ENCODE measurements at places on chromosomes 5 and 9.

- no peak for DNase-seq
Measured at GRCh38 chr5:109935833-109936490, 246.2 kb downstream of the MAN2A1 start.

DNA sequence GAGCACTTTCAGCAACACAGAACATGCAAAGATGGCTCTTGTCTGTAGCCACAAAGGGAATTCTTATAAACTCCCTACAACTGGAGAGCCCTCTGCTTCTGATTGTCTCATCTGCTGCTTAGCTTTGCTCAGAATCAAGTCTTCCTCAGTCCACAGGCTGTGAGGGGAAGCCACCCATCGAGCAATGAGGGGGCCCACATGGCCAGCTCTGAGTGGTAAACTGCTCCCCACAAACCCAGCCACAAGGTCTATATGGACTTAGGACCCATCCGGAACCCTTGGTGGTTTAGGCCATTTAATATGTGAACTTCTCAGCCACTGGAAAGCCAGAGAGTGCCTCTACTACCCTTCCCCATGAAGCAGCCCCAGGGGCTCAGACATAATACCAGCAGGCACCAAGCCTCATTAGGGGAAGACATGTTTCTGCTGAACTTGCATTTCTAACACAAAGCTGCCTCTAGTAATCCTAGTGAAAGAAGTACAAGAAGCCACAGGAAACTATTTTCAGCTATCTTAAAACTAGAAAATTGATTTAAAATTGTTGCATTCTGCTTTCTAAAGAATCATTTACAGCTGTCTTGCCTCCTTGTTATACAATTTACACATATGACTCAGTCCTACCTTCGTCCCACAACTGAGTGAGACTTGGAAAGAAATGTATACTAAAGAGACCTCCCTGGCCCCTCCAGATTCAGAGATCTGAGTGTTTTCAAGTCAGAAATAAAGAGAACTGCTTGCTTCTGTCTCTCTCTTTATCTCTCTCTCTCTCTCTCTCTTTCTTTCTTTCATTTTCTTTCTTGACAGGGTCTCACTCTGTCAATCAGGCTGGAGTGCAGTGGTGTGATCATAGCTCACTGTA, 90.2 kb downstream of the ESM1 start:
- DNase-seq = no peak

DNA sequence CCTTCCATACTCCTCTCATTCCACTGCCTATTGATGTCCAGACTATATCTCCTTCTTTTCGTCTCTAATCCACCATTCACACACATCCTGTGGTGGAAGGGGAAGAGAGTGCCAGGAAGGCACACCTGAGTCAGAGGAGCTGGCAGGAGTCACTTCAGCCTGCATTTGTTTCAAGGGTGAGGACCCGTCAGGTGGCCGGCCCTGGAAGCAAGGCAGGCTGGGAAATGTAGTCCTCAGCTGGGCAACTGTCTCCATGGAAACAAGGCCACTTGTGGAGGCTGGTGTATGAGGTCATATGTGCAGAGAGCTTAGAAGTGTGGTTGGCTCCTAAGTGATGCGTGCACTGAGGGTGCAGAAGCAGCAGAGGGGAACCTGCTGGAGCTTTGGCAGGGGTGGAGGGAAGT, 278.4 kb downstream of the NSG2 start:
- DNase-seq = peak; percentile 53

GRCh38 chr9:116345817-116346216, 192.2 kb downstream of the PAPPA start:
- no peak for DNase-seq

DNA sequence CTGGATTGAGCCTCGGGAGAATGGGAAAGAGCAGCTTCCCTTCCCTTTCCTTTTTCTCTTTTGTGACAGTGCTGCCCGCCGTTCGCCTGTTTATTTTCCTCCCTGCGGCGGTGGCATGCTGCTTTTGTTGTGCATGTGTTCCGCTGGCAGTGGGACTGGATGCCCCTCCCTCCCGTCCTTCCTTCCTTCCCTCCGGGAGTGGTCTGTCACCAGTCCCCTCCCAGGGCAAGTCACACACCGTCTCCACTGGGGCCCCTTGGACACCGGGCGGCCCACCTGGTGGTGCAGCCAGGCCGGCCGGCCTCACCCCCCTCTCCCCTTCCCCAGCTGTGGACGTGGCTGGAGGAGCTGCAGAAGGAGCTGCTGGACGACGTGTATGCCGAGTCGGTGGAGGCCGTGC, 214.7 kb downstream of the TRIO start:
- no peak for DNase-seq

DNA sequence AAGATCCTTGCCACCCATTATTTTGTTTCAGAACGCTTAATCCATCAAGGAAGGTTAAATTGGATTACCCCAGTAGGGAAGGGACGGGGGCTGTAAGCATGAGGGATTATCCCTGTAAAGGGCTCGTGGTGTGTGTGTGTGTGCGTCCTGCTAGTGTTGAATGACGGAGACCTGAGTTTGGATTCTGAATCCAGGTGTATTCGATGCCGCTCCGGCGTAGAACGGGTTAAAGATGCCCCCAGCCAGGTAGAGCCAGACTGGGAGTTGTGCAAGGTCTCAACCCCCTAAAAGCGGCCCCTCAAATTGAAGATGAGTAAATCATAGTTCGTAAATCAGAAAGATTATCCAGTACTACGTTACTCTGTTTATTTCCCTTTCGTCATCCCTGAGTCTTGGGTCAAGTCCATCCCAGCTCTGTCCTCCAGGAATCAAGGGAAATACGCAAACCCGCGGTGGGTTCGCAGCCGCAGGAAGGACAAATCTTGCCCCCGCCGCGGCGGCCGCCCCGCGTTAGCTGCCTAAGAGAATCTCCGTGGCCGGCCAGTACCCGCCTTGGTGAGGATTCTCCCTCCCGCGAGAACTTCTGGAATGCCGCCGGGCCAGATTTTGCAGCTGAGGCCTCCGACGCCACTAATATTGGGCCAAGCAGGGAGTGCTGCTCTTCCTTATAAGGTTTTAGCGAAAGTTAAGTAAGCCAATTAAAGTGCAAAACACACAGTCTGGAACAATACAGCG, 586 bp upstream of the MTAP start:
- DNase-seq = no peak

DNA sequence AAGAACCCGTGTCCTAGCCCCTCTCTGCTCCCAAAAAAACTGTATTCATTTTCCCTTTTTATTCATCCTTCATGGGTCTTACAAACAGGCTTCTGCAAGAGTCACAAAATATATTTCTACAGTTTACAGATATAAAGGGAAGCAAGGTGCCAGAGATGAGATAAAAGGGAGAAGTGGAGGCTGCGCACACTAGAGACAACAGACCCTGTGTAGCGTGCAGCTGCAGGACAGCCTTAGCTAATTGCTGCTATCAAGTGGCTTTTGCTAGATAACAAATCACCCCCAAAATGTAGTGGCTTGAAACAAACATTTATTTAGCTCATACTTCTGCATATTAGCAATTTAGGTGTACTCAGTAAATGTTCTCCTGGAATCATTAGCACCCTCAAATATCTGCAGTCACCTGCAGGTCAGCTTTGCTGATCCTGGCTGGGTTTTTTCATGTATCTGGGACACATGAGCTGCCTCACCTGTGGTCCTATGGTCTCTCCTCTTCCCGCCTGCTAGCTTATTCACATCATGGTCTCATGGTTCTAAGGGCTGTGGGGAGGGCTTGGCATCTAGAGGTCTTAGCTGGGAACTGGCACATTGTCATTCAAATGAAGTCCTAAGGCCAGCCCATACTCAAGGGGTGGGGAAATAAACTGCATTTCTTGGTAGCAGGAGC, 29.4 kb downstream of the ARHGEF37 start:
- DNase-seq = peak; percentile 84

GRCh38 chr5:36614657-36615308, 8.4 kb downstream of the SLC1A3 start:
- DNase-seq = no peak

GRCh38 chr9:127035948-127036347, 86.5 kb downstream of the ANGPTL2 start:
- no peak for DNase-seq

- peak; percentile 50 for DNase-seq
Measured at GRCh38 chr9:71767776-71768321, 464 bp downstream of the CEMIP2 start.

- DNase-seq = no peak
Measured at GRCh38 chr5:33637011-33637410, 196.2 kb downstream of the TARS1 start.

DNA sequence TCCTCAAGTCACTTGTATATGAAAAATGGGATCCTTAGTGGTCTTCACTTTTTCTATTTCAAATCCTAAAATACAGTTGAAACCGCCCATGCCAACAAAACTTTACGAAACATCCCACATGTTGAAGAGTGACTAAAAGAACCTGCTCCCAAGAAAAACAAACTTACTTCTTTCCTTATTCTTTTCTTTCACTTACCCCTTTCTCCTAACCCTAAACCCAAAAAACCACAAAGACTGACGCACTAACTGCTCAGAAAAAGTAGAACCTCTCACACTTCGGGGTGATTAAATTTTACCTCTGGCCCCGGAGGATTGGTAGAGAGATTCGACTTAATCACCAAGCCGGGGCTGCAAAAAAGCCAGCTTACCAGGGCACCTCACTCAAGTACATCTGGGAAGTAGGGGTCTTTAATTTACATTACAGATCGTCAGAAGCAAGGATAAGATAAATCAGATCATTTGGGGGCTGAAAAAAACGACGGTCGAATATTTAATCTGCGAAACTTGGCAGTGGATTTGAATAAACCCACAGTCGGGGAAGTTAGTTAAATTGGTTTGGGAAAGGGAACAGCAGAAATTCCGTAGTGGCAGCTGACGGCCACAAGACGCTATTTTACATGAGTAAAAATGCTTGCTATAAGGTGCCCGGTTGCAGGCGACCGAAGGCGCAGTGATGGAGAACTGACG, 1.3 kb downstream of the CDO1 start:
- no peak for DNase-seq

- no peak for DNase-seq
Measured at GRCh38 chr5:127785098-127785927, 82.1 kb downstream of the CCDC192 start.

DNA sequence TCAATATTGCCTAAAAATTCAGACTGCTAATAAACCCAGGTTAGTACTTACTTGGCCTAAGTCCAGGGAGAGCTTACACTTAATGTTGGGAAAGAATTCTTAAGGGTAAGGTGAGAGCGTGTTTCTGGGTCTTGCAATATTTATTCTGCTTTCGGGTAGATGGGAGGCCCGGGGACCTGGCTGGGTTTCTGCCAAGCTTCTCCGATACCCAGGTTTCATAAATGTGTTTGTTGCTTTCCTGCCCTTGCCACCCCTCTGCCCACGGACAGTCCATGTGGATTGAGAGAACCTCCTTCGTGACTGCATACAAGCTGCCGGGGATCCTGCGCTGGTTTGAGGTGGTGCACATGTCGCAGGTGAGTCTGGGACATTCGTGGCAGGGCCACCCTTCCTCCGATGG, 48.4 kb upstream of the FOXI1 start:
- no peak for DNase-seq

DNA sequence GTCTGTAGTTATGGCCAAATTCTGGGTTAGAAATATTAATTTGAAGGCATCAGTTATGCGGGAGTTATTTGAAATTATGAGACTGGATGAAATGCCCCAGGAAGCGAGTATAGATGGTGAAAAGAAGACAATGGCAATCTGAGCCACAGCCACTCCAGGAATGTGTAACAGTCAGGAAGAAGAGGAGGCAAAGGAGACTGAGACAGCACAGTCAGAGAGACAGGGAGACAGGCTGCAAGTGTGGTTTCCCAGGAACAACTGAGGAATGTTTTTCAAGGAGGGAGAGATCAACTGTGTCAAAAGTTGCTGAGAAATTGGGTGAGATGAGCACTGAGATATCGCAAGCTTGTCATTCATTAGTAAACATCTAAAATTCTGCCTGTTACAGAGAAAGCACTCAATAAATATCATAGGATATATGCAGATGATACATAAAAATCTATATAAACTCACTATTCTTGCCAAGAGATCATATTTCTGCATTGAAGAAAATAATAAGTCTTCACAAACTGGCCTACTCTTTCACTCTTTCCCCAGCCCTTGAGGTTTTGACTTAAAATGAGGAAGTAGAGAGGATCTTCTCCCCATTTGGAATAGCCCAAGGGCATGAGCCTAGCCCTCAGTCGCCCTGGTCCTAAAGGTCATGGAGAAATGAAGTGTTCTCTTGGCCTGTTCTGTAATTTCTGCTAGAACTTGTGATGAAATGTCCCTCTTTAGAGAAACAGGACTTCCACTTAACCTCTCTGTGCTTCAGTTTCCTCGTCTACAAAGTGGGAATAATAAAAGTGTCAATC, 48.5 kb upstream of the RLN1 start:
- DNase-seq = peak; percentile 73

- DNase-seq = peak; percentile 78
Measured at GRCh38 chr9:4297786-4298254, 2.0 kb downstream of the GLIS3 start.

DNA sequence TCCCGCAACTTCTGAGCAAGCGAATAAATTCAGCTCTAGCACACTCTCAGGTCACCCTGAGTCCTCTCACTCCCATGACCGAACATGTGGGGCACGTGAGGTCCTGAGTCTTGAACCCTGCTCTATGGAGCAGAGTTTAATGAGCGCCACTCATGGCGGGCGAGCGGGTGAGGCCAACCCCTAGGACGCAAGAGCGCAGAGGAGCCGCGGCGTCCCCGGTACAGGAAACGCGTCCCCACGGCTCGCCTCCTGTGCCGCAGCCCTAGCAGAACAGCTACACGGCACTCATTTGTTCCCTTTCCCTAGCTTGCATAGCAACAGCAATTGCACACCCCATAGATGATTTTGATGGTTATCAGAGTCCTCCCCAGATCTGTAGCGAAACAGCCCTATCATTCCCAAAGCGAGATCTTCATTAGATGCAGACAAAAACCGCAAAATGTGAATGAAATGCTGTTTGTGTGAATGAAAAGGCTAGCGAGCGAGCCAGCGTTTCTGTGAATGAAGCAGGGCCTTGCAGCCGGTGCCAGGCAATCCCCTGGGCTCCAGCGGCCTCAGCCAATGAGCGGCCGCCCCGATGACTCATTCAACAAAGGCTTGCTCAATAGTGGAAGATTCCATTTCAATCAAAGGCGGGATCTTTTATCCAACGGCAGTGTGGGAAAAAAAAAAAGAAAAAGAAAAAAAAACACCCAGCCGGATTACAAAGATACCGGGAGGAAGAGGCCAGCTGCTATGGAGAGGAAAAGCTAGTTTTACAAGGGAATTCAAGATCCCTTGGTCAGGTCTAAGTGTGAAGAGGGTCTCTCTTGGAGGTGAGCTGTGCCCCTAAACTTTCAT, 1.5 kb upstream of the SHC3 start:
- peak; percentile 80 for DNase-seq

GRCh38 chr5:103218164-103218563, 40.4 kb upstream of the MACIR start:
- no peak for DNase-seq

GRCh38 chr9:93948441-93949072, 6.6 kb downstream of the BARX1 start:
- DNase-seq = no peak

GRCh38 chr9:117546894-117547678, 132.2 kb upstream of the ASTN2 start:
- peak; percentile 2 for DNase-seq

- peak; percentile 85 for DNase-seq
Measured at GRCh38 chr9:91376239-91376638, 14.5 kb upstream of the AUH start.

All from hematopoietic multipotent progenitor cell treated with erythropoietin and hydrocortisone succinate and interleukin-3 and kit ligand, for 4 days (in vitro differentiated cells).